ENCODE measurements at places on chromosomes 4 and X.
A peak's percentile ranks its signal among the peaks of the same experiment; 100 is the strongest.

GRCh38 chr4:128168701-128169100, 107.6 kb downstream of the LARP1B start:
- no peak for DNase-seq

- DNase-seq = no peak
Observed at GRCh38 chr4:124872659-124873058, 160.1 kb upstream of the ANKRD50 start.

GRCh38 chrX:21638311-21638710, 19.8 kb downstream of the KLHL34 start:
- DNase-seq = no peak

GRCh38 chrX:48794340-48794910, 7.4 kb upstream of the HDAC6 start:
- DNase-seq = no peak

- DNase-seq = no peak
Observed at GRCh38 chrX:41630091-41630490, 58.7 kb upstream of the GPR34 start.

- DNase-seq = peak; percentile 42
Observed at GRCh38 chr4:8192748-8193738, 6.0 kb upstream of the SH3TC1 start.

GRCh38 chr4:165606465-165607205, 227.8 kb downstream of the CPE start:
- DNase-seq = peak; percentile 41
